AML-193 (cell line): ENCODE measurements at places on chromosomes 2 and 18.

- DNase-seq: no peak
Measured at GRCh38 chr2:239904496-239904895, 120.6 kb downstream of the NDUFA10 start.

DNA sequence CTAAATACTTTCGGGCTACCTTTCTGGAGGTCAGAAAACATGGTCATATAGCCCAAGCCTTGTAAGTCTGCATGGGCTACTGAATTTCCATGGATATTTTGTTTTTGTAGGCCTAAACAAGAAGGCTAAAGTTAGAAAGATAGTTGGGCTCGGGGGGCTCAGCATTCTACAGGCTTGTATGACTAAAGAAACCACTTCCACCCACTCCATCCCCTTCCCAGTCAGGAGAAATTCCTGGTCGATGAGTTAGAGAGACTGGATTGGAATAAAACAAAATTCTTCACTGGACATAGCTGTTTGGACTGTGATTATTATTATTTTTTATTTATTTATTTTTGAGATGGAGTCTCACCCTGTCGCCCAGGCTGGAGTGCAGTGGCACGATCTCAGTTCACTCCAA is 539.4 kb upstream of the TNP1 start:
- no peak for DNase-seq

- peak; percentile 1 for DNase-seq
Measured at GRCh38 chr2:158692372-158693103, 102.6 kb upstream of the DAPL1 start.

- DNase-seq: no peak
Measured at GRCh38 chr2:72942881-72943418, 25.6 kb downstream of the EMX1 start.

DNA sequence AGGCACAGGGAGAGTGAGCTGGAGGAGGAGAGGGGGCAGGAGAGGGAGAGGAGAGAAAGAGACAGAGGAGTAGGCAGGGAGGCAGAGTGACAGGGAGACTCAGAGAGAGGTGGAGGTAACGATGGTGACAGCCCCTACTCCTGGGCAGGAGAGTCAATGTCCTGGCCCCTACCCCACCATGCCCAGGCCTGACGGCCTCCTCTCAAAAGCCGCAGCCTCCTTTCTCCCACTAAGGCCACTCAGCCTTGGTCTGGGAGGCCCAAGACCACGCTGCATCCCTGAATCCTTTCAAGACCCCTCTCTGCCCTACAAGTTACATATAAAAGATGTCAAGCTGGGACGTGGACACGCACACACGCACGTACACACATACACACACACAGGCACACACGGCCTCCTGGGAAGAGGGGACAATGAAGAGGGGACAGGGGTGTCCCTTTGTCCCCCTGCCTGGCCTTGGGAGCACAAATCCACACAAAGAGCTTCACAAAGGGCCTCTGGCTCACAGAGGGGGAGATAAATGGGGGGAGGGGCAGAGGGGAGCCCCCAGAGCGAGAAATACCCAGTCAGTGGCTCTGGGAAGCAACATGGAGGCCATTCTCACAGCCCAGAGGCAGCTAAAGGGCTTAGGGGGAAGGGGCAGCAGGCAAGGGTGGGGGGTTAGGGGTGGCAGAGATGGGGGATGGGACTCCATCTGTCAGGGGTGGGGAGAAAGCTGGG is 19.5 kb upstream of the TNS1 start:
- DNase-seq: no peak

GRCh38 chr2:4427083-4427482 is 723.7 kb downstream of the DCDC2C start:
- DNase-seq: no peak

GRCh38 chr2:73614997-73615396 is 27.2 kb downstream of the NAT8 start:
- no peak for DNase-seq

GRCh38 chr2:186980787-186981550 is 132.0 kb upstream of the ZSWIM2 start:
- no peak for DNase-seq

- no peak for DNase-seq
Measured at GRCh38 chr2:188813857-188814256, 160.3 kb upstream of the COL3A1 start.

GRCh38 chr2:18178736-18179349 is 300.4 kb downstream of the KCNS3 start:
- peak; percentile 31 for DNase-seq

- DNase-seq: peak; percentile 47
Measured at GRCh38 chr2:45643543-45644542, 7.6 kb upstream of the PRKCE start.

- DNase-seq: peak; percentile 60
Measured at GRCh38 chr18:13159579-13159978, 59.0 kb upstream of the LDLRAD4 start.

DNA sequence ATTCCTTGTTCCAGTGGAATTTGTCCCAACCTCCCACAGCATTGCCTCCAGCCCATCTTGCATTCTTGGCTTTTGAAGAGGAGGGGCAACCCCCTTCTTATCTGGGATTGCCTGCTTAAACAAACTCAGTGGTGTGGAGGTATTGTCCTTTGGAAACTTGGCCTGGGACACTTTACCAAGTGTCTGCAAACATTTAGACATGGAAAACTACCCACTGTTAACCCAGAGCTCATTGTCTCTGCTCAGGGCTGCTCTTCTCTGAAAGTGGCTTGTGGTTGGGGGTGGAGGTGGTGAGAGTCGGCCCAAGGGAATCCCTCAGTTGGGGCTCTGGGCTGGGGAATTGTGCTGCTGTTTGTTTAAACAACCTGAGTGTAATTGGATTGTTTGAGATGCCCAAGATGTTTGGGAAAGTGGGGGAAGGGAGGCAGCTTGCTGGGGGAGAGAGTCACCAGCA is 178.3 kb upstream of the GATA6 start:
- no peak for DNase-seq

GRCh38 chr2:209933499-209934483 is 68.6 kb upstream of the RPE start:
- DNase-seq: no peak

DNA sequence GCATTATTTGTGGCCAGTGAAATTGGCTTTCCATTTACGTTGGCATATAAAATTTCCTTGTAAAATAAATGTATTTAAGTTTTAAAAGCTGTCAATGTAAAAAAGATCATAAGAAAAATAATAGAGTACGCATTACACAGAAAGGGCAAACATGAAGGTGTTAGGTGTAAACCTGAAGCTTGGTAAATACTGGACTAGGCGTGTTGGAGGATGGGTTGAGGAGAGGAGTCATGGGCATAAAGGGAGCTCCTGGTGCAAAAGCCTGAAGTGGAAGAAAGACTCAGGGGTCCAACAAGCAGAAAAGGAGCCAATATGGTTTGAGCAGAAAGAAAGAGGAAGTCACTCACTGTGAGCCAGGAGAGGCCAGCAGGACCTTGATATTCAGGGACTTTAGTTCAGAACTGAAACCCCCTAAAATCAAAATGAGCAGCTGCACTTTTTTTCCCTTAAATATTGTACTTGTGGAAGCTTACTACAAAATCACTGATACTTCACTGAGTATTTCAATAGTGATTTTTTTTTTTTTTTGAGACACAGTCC is 24.4 kb downstream of the SP5 start:
- no peak for DNase-seq

- no peak for DNase-seq
Measured at GRCh38 chr18:12324991-12325725, 17.1 kb downstream of the TUBB6 start.

DNA sequence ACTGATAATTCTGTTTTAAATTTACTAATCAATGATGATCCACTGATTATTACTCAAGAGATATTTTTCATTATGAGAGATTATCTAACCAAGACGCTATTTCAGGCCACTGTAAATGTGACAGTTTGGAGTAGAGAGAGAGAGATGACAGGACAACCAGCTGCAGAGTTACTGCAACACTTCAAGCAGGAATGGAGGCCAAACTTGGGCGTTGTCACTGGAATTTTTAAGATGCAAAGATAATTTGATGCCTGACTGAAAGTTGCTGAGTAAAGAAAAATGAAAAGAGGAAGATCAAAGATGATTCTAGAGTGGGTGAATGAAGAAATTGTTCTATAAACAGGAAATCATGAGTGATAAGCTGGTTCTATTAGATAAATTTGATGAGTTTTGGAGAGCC is 1302.1 kb upstream of the TMEFF2 start:
- no peak for DNase-seq

DNA sequence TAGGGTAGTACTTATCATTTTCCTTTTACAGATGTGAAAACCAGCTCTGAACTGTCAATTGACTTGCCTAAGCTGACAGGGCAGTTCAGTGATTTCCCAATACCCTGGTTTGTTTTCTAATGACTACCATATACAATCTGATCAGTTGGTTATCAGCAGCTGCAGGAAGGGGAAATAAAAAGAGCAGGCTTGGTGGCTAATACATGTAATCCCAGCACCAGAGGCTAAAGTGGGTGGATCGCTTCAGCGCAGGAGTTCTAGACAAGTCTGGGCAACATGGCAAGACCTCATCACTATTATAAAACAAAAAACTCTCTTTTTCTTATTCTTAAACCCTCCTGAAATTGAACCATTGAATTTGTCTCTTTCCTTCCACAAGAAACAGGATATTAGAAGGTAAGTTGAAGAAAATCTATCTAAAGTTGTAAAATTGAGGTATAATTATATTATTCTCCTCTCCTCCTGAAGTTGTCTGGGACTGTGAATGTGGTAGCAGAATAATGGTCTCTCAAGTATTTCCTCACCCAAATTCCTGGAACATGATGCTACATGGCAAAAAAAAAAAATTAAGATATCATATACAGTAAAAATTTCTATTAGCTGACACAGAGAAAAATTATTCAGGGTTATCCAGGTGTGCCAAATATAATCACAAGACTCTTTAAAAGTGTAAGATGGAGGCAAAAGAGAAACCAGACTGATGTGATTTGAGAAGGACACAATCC is 1441.6 kb downstream of the SUCLG1 start:
- no peak for DNase-seq

- DNase-seq: no peak
Measured at GRCh38 chr2:48855142-48855541, 99.6 kb upstream of the LHCGR start.

- DNase-seq: no peak
Measured at GRCh38 chr18:66867653-66868052, 263.8 kb upstream of the CDH19 start.

DNA sequence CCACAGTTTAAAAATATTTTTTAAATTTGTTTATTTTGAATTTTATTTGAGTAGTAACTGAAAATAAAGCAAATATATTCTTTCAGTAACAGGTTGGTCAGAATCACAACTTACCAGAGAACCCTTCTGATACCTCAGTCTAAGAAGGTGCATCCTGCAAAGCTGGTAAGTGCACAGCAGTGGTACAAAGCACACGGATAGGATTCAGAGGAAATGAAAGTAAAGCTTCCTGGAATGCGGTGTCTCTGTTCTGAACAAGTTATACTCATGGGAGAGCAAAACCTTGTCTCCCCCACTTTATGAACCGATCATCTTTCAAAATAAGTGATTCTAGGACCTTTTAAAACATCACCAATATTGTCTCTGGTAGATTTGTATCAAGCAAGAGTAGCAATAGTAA is 398.3 kb downstream of the TMX3 start:
- DNase-seq: no peak

DNA sequence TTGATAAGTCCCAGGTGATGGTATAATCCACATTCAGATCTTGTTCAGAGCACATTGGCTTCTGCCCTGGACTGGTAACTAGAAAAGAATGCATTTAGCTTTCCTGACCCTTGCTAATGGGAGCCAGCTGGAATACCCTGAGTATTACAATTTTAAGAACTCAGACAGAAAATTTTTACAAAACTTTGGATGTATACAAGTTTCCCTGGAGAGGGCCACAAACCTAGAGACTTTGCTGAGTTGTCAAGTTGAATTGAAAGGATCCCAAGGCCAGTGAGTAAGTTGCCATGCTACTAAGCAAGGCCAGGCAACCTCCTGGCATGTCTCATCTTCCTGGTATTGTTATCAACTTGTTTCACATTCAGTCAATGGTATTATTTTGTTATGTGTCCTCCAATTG is 20.0 kb upstream of the NABP1 start:
- no peak for DNase-seq

- no peak for DNase-seq
Measured at GRCh38 chr18:28365411-28365831, 188.5 kb upstream of the CDH2 start.

GRCh38 chr2:21787941-21788340 is 664.2 kb downstream of the TDRD15 start:
- no peak for DNase-seq

DNA sequence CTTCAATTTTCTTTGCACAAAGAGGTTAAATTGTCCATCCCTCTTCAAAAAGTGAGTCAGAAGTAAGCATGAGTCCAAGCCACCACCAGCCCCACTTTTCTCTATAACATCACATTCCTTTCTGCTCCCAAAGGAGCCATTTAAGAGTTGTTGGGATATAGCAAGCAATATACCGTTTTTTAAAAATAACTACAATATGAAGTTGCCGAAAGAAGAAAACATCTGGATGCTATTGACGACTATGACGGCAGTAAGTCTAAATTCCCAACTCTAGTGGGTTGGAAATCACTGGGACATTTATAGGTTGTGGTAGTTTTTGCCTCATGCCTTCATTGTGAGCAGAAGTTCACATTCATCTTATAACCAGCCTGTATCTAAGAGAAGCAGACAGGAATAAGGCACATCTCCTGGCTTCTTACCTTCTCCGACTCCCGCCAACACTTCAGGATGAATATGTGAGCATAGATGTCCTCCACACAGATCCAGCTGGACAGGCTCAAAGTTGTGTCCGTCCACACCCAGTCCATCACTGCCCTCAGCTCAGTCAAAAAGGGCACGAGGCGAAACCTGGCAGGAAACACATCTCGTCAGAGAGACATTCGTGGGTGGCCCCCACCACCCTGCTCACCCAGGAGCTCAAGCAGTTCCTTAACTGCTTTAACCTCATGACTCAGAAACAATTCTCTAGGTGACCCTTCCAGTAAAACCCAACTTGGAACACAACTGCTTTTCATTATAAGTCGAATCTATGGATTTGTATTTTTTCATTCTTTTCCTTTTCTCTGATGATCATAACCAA is 163.6 kb downstream of the NAPG start:
- DNase-seq: no peak

DNA sequence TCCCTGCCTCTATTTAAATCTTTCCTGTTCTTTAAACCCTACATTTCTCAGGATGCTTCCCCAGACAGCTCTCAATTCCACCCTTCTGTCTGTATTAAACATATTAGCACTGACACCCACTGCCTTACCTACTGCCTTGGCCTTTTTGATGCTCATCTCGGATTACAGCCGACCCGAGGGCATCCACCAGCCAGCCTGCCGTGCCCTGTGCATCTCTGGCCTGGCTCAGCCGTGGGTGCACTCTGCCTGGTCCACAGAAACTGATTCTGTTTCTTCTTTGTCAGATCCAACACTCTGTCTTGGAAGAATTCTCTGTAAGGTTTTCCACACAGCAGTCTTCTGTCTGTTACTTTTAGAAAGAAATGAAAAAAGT is 27.2 kb downstream of the TANC1 start:
- DNase-seq: no peak

DNA sequence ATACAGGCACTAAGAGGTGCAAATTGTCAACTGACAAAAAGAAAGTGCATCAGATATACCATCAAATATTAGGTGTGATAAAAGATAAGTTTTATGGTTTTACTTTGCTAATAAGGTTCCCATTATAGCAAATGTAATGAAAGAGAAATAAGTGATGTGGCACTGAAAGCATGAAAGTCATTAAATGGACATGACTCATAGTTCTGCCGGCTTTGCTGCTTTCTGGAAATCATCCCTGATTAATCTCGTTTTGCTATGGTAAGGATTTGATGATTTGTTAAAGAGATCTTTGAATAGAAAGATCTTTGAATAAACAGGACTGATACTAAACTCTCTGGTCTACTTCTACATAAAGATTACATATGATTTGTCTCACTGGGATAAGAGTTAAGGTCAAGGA is 72.7 kb downstream of the CLIP4 start:
- no peak for DNase-seq
